ENCODE measurements at places on chromosomes 6 and 20. TPM values are rescaled to one million over a fixed set of nuclear protein-coding genes. Genes with fewer than 3 reads are reported as not detected.
A peak's percentile ranks its signal among the peaks of the same experiment; 100 is the strongest.

The UNC93A gene
- not detected for polyA plus RNA-seq

DNA sequence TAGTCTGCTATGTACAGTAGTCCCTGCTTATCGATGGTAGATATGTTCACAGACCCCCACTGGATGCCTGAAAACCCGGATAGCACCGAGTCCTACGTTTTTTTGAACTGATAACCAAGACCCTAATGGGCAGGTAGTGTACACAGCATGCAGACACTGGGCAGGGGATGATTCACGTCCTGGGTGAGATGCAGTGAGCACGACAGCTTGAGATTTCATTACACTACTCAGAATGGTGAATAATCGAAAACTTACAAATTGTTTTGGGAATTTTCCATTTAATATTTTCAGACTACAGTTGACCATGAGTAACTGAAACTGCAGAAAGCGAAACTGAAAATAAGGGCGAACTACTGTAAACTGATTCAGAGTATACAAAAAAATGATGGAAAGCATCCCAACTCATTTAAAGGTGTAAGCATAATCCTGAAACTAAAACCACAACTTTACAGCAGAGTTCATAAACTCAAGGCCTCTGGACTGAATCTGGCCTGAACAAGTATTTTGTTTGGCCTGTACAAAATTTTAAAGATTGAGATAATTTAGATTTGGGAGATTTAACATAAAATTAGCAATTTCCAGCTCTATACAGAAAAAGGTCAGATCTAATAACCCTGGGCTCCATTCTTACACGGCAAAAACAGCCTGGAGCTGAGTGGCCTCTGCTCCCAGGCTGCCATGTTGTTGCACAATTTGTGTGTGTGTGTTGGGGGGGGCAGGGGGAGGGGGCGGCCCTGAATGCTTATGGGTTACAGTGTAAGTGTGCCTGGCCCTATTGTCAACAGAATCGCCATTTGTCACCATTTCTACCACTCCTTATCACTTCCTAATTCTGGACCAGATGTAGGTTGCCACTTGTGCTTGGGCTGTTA is 34.9 kb downstream of the RNF24 start:
- DNase-seq: no peak

DNA sequence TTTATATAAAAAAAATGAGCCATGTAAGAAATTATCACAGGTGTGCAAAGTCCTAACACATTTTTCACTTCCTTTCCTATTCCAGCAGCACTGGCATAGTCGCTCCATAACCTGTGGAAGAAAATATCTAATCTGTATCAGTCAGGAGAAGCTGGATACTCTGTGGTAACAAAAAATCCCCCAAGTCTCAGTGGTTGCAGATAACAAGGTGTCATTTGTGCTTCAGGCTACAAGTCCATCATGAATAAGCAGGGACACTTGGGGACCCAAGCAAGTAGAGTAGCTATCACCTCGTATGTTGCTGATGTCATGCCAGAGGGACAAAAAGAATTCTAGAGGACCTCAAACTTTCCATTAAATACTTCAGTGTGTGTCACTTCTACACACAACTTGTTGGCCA is 30.3 kb upstream of the SERPINB1 start:
- DNase-seq: no peak

- no peak for DNase-seq
Measured at GRCh38 chr20:17896193-17896723, 72.3 kb downstream of the SNX5 start.

The SLC52A3 gene
- polyA plus RNA-seq: 0.36 TPM

The OR2W1 gene
- not detected for polyA plus RNA-seq

The SRSF3 gene
- 302 TPM for polyA plus RNA-seq

GRCh38 chr6:29232725-29233124 is 62.0 kb downstream of the OR2J2 start:
- DNase-seq: no peak

- DNase-seq: no peak
Measured at GRCh38 chr20:2463616-2464365, 6.8 kb downstream of the SNRPB start.

The ZBTB46 gene
- polyA plus RNA-seq: 14.9 TPM

DNA sequence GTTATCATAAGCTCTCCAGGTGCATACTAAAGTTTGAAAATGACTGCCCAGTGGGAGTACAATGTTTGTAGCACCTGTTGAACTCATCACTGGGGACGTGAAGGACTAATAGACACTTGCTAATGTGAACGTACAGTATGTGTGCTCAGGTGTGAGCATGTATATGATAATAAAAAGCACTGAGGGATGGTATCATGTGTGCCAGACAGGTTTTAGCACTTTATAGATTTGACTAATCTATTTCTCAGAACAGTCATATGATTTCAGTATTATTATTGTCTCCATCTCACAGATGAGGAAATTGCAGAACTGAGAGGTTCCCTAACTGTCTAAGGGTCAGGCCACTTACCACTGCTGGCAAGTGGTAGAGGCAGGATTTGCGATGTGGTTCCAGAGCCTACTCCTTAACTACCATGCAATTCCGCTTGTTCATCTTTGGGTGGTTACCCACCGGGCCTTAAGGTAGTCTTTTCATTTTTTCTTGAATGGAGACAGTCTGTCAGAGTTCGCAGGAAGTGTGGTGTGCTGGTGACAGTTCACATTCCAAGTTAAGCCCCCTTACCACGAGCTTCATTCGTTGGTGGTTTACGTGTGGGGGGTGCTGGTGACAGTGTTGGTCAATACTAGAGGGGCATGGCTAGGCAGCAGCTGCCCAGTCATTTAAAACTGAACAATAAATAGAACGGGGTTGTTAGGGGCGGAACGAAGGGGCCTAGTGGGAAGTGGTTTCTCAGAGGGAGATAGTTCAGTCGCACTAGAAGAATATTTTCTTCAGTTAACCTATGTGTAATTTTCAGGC is 46.8 kb downstream of the RREB1 start:
- DNase-seq: no peak

The MAP1LC3A gene
- polyA plus RNA-seq: 20.6 TPM

- DNase-seq: no peak
Measured at GRCh38 chr6:11356404-11357155, 124.1 kb upstream of the NEDD9 start.

- no peak for DNase-seq
Measured at GRCh38 chr6:76275746-76276145, 203.3 kb upstream of the IMPG1 start.

GRCh38 chr20:56504373-56505005 is 20.1 kb upstream of the FAM209A start:
- no peak for DNase-seq

DNA sequence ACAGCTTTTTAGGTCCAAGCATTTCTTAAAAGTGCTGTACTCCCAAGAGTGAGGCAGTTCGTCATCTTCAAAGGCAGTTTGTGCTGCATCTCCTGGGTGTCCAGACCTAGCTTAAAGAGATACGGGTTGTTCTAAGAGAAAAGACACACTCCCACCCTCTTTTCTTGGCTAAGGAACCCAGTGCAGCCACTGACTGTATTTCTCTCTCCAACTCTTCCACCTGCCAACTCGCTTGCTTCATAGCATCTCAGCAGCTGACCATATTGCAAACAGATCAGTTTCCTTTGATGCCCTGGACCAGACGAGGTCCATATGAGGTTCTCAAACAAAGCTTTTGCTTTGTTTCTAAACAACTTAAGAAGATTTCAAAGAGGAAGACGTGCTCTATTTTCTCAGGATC is 101.1 kb downstream of the ISM1 start:
- DNase-seq: peak; percentile 13

GRCh38 chr6:73123632-73124329 is 101.5 kb downstream of the KHDC1L start:
- no peak for DNase-seq

- DNase-seq: no peak
Measured at GRCh38 chr6:139161169-139161568, 26.3 kb downstream of the HECA start.

- peak; percentile 79 for DNase-seq
Measured at GRCh38 chr20:36541227-36541767, at the start of gene MYL9. MYL9 (plus strand) TSS chr20:36541519; CDS start chr20:36544885, 3,366 bp downstream.

DNA sequence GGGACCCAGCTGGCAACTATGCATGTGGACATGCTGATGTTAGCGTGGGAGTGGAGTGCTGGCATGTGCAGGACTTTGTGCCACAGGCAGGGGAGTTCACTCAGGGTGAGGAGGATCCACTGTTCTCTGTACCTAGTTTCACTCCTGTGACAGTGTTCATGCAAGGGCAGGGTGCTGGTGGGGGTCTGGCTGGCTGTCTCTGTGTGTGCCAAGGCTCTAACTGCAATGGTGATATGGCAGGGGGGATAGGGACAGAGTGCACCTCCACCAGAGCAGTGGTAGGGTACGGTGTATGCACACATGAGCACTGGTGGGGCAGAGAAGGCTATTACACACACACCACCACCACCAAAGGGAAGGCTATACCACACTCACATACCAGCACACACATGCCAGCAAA is 210.2 kb upstream of the DEFB112 start:
- DNase-seq: no peak

DNA sequence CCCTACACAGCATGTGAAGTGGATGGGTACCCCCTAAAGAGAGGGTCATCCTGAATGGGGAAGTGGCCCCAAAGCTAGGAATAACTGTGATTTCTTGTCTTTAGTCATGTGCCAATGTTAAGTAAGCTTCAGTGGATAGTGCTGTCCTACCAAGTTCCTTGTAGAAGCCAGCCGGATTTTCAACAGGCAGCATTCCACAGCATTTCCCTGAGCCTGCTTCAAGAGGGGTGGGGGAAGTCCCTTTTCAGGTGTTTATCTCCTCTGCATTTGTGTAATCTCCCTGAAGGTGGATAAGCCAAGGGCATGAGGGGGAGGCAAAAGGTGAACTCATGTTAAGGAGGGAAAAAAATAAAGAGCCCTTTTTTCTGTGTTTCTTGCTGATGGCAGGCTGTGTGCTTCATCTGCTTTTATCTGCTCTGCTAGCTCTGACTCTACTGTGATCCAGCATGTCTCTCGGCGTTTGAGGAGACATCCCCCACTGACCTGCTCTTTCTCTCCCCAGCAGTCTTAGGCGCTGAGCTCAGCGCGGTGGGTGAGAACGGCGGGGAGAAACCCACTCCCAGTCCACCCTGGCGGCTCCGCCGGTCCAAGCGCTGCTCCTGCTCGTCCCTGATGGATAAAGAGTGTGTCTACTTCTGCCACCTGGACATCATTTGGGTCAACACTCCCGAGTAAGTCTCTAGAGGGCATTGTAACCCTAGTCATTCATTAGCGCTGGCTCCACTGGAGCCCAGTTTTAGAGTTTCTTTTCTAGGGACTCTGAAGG is 1.9 kb downstream of the EDN1 start:
- no peak for DNase-seq

The LGSN gene
- polyA plus RNA-seq: not detected

- DNase-seq: no peak
Measured at GRCh38 chr6:144675231-144675861, 390.2 kb downstream of the UTRN start.

DNA sequence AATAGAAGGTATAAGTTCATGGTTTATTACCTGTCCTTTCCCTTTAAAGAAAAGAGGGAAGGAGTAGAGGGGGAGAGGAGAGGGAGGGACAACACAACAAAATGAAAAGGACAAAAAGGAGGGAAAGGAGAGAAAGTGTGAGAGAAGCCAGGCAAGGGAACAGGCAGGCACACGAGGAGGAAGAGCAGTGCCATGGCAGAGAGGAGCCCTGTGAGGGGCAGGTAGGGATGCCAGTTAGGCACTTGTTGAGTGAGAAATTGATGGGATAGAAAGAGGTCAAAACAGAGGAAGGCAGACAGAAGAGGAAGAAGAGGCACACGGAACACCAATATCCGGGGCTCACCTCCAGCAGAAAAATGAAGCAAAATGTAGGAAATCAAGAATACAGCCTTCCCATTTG is 42.5 kb downstream of the TNFAIP3 start:
- DNase-seq: no peak

- DNase-seq: no peak
Measured at GRCh38 chr6:33967966-33968724, 164.3 kb upstream of the MLN start.

DNA sequence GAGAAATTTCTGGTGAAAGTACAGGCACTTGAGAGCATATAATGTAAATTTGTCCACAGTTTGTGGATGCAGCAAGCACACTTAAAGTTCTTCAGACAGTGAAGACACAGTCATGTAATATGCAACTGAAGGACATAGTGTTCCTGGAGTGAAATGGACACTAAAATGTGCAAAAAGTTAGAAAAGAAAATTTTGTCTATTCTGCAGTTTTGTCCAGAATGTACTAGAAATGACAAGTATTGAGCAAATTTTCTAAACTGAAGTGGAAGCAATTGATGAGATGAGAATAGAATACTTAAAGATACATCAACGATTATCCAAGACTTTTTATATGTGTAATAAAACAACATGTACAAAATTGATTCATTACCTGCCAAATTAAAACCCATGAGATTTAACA is 647.0 kb upstream of the IMPG1 start:
- DNase-seq: no peak

- DNase-seq: no peak
Measured at GRCh38 chr6:162373192-162373591, 354.4 kb downstream of the PRKN start.

The PNISR gene
- polyA plus RNA-seq: 92.8 TPM

All from muscle of back (tissue), 13 donors.